ENCODE measurements at places on chromosomes 1 and 21. TPM values are rescaled to one million over a fixed set of nuclear protein-coding genes. Genes with fewer than 3 reads are reported as not detected.

GRCh38 chr1:36133484-36133883 is 8.5 kb upstream of the COL8A2 start:
- DNase-seq, result peak; percentile 97

GRCh38 chr1:208324005-208324404 is 79.8 kb upstream of the PLXNA2 start:
- DNase-seq, result no peak

DNA sequence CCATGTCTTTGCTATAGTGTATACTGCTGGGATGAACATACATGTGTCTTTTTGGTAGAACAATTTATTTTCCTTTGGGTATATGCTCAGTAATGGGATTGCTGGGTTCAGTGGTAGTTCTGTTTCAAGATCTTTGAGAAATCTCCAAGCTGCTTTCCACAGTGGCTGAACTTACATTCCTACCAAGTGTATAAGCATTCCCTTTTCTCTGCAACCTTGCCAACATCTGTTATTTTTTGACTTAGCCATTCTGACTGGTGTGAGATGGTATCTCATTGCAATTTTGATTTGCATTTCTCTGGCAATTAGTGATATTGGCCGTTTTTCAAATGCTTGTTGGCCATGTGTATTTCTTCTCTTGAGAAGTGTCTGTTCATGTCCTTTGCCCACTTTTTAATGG is 37.5 kb upstream of the ANGPTL1 start:
- peak; percentile 77 for DNase-seq

DNA sequence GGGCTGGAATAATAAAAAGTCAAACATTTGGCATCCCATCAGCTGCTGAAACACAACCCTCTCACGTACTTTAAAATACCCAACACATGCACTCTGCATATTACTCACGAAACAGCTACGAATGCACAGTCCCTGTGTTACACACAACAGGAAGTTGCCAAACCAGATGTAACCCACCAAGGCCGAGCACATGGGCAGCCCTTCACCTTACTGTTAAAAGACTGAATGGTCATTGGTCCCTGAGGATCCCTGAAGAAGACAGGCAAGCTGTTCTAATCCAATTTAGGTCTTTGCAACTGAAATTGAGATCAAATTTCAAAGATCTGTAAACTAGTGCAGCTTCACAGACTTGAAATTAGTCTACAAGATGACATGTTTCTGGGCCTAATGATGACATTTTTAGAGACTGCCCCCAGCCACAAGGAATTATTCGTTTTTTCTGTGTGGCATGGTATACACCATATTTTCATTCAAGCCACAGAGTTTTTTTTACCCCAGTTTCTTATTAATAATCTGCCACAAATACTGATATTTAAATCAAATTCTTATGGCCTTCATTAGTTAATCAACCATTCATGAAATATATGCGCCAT is 25.6 kb upstream of the IER5 start:
- DNase-seq, result peak; percentile 59

- no peak for DNase-seq
Measured at GRCh38 chr1:119838236-119838635, 27.0 kb upstream of the REG4 start.

DNA sequence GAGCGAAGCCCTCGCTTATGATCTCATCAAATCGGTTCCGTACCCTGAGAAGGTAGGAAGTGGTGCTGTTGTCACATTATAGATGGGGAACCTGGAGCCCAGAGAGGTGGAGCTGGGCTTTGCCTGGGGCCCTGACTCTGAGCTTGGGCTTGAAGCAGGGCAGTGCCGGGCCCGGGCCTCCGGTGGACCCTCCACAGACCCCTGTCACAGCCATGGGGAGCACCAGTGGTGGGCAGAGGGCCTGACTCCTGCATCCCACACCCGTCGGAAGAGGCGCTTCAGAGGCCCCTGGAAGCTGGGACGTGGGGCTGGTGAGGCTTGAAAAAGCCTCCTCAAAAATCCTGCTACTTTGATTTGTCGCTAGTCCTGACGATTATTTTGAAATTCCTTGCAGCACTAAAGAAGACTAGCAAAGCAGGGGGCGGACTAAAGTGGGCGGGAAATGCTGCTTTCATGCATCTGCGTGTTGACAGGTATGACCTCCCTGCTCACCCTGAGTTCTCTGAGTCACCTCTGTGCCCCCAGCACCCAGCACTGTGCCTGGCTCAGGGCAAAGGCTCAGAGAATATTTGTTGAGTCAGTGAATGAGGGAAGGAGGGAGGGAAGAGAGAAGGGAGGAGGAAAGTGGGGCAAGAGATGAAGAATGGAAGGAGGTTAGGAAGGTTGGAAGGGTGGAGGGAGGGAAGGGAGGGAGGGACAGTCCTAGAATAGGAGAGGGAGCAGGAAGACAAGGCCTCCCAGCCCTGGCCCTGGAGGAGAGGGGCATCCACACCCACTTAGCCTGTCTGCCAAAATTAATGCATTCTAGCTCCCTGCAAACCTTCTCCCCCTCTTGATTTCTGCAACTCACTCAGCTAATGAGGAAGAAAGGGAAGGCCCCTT is 262.8 kb upstream of the VAMP3 start:
- no peak for DNase-seq

- DNase-seq, result no peak
Measured at GRCh38 chr1:242225767-242226573, 227.1 kb upstream of the MAP1LC3C start.

DNA sequence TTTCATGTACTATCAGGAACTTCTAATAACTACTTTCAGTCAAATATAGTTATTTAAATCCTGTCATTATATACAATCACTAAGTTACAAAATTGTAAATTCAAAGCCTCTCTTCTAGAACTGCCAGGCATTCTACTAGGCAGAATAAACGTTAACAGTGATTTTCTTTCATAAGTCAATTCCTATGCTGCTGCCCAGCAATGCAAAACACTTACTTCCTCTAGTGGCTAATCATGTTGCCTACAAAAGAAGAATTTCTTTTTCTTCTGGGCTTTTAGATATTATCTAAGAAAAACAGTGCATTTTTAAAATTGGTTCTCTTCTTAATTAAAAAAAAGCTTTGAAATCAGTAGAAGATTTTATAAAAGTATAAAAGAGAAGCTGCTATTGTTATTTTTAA is 509.8 kb upstream of the ADAMTS5 start:
- DNase-seq, result peak; percentile 29

GRCh38 chr1:184052194-184052559 is 647 bp downstream of the TSEN15 start:
- no peak for DNase-seq

- no peak for DNase-seq
Measured at GRCh38 chr1:151002611-151003010, 4.1 kb downstream of the MINDY1 start.

- no peak for DNase-seq
Measured at GRCh38 chr1:117003223-117003875, 1.8 kb downstream of the CD101 start.

DNA sequence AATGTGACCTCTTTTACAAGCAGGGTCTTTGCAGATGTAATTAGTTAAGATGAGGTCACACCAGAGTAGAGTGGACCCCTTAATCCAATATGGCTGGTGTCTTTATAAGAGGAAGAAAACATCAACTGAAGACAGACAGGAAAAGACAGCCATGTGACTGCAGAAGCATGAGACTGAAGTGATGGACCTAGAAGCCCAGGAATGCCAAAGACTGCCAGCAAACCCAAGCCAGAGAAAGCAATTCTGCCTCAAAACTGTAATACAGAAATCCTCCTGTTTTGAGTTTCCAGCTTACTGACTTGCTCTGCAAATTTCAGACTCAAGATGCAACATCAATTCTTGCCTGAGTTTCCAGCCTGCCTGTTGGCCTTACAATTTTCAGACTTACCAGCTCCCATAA is 17.3 kb downstream of the ENAH start:
- no peak for DNase-seq

GRCh38 chr1:209389258-209389657 is 194.3 kb upstream of the CAMK1G start:
- DNase-seq, result peak; percentile 92

DNA sequence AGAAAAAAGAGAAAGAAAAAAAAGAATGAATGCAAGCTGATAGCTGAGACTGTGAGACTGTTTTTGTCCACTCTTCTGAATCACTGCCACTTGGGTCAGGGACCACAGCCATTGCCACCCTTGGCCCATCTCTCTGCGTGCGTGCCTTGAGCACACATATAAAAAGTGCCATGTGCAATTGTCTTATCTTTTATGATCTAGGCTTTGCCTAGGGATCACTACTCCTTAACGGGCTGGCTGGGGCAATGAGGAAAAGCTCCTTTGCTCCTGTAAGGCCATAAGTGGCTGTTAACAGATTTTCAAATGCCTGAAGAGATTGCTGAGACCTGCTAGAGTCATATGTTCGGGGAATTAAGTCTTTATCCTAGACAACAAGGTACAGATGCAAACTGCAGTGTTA is 8.2 kb downstream of the SPATA46 start:
- DNase-seq, result no peak

DNA sequence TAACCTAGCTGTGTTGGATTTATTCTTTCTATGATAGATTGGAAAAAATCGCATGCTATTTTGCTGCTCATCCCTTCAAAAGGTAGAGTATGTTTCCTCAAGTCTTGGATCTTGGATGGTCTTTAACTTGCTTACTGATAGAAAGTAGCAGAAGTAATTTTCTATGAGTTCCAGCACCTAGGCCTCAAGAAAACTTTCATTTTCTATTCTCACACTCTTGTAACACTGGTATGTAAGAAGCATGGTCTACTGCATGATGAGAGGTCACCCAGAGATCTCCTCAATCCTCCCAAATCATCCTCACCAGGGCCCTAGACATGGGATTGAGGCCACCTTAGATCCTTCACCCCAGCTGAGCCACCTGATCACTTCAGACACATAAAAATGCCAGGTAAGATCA is 7.2 kb downstream of the SPTA1 start:
- DNase-seq, result no peak

- DNase-seq, result peak; percentile 90
Measured at GRCh38 chr1:183267646-183268431, 81.8 kb downstream of the LAMC2 start.

- DNase-seq, result no peak
Measured at GRCh38 chr1:54046671-54047383, 6.2 kb downstream of the TMEM59 start.

DNA sequence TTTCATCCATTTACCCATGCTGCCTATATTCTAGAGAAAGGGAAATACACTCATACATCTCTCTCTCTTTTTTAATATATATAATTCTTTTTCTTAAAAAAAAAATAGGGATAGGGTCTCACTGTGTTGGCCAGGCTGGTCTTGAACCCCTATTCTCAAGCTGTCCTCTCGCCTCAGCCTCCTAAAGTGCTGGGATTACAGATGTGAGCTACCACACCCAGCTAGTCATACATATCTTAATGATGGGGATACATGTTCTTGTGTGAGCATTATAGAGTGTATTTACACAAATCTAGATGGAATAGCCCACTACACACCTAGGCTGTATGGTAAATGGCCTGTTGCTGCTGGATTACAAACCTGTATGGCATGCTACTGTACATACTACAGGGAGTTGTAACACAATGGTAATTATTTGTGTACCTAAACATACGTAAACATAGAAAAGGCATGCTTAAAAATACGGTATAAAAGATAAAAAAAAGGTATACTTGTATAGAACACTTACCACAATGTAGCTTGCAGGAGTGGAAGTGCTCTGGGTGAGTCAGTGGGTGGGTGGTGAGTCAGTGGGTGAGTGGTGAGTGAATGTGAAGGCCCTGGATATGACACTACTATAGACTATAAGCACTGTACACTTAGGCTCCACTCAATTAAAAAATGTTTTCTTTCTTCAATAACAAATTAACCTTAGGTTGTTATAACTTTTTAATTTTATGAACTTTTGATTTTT is 72.9 kb downstream of the IVNS1ABP start:
- peak; percentile 83 for DNase-seq

DNA sequence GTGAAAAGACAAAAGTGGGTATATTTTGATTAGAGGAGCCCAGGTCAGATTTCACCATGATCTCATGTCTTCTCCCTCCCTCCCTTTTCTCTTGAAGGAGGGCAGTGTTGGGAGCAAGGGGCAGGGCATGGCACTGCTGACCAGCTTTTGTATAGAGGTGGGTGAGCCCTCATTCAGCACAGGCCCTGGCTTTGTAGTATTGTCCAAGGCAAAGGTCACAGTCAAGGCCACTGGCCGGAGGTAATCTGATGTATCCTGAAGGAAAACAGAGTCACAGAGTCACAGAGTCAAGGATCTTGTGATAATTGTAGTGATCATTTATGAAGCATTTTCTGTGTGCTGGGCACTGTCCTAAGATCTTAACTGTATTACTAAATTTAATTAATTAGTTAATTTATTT is 11.9 kb downstream of the ITGA10 start:
- DNase-seq, result no peak

DNA sequence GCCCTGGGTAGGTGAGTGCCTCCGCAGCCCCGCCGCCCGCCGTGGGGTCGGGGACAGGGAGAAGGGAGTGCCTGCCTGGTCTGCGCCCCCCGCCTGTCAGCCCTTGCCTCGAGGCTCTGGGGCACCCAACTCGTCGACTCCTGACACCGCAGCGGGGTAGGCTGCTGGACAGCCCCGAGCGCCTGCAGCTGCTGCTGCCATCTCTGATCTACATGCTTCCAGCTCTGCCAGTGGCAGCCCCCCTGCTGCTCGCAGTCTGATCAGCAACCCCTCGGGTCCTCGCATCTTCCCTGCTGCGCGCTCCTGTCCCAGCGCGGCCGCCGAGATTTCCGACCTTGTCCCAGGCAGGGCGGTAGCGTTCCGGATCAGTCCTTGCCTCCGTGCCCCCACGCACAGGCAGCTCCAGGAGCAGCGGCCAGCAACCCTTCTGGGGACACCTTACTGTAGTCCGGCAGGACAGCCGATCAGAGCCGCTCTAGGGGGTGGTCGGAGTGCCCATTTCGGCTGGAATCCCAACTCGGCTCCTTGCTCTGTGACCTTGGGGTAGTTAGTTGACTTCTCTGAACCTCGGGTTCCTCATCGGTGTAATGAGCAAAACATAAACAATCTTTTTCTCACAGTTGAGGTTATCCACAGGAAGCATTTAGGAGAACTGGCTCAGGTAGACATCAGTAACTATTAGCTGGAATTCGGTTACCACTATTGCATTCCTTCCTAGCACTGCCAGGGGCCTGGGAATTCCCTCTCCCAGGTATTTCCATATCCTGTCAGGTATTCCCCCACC is 540 bp downstream of the BCAN start:
- no peak for DNase-seq

DNA sequence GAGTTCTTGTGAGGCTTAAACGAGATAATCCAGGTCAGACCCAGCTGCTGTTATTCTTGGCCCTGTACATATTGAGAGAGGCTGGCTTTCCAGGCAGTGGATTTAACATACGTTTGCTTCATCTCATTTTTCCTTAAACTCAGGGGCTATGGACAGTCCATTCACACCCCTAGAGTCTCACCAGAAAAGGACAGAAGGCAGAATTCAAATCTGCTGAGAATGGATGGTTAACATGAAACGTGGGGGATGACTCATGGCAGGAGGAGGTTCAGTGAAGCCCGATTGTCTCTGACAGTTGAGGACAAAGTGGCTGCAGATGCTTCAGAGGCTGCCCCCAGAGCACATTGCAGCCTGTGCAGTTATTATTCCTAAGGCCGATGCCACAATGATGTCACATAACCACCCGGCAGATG is 39.5 kb downstream of the TGFB2 start:
- peak; percentile 35 for DNase-seq

Gene SLC6A9
- 10.5 TPM for total RNA-seq

Gene IFI44
- total RNA-seq, result 1.4 TPM

Gene MYBPHL
- not detected for total RNA-seq

Gene AMIGO1
- total RNA-seq, result 3.8 TPM

Gene VASH2
- not detected for total RNA-seq

Gene ANGPTL7
- not detected for total RNA-seq

Gene ROR1
- 9.3 TPM for total RNA-seq

Gene BCL2L15
- total RNA-seq, result not detected

Gene KRTAP12-2
- not detected for total RNA-seq

Gene LRRC38
- not detected for total RNA-seq

Gene KRTAP21-2
- total RNA-seq, result not detected

Gene CD101
- not detected for total RNA-seq

Gene IVL
- total RNA-seq, result not detected
